ENCODE measurements at places on chromosomes 11 and 22.

GRCh38 chr11:1568441-1568911, 3.6 kb downstream of the DUSP8 start:
- no peak for DNase-seq

DNA sequence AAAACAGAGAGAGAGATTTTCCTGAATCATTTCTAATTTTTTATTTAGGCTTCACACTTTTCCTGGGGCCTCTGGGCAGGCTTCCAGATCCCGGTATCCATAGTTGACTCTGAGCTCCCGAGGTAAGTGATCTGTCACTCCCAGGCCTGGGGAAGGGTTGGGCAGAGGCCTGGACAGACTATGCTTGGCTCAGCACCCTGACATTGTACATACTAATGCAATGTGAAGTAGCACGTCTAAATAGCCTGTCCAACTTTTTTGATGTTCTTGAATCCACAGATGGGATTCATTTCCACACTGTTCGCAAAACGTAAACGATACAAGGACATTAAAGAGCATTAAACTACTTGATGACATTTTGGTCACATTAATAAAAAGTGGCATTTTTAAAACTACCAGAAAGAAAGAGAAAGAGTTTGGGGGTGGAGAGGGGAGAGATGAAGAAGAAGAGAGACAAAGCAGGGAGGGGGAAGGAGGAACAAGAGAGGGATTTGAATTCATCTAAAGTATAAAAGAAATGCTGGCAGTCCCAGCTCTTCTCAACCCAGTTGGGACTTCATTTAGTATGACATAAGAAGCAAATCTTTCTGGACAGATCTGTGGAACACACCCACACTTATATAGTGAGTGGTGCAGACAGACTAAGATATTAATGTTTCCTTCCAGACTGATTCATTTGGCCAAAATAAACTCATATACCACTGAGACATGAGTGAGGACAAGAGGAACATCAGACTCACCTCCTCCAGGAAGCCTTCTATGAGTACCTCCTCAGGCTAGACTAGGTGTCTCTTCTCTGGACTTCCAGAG, 514.2 kb downstream of the SOX6 start:
- no peak for DNase-seq

DNA sequence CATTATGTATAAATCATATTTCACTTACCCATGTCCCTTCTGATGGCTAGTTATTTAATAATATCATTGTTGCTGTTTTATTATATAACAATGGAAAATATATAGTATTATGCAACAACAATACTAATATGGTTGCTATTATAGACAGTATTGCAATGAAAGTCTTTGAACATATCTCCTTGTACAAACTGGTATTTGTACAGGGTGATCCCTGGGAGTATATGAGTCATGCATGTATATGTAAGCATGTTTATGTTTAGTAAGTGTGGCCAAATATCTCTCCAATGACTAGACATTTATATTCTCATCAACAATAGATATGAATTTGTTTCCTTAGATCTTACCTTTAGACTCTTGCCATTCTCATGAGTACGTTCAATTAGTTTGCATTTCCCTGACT, 55.9 kb downstream of the KCNC1 start:
- no peak for DNase-seq

DNA sequence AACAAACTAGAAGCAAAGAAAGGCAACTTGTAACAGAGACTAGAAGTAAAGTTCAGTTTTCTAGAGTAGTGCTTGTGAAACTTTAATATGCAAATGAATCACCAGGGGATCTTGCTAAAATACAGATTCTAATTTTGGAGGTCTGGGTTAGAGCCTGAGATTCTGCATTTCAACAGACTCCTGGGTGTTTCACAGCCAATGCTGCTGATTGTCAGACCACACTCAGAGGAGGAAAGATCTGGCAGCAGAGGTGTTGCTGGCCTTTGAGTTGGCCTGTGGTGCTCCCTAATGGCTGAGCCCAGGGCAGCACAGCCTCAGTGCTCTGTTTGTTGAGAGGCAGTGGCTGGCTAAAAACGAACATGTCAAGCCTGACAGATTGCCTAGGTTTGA, 5.4 kb downstream of the CRY2 start:
- no peak for DNase-seq
